IPS DF 6.9 (cell line): ENCODE measurements at places on chromosomes 12 and 14.

DNA sequence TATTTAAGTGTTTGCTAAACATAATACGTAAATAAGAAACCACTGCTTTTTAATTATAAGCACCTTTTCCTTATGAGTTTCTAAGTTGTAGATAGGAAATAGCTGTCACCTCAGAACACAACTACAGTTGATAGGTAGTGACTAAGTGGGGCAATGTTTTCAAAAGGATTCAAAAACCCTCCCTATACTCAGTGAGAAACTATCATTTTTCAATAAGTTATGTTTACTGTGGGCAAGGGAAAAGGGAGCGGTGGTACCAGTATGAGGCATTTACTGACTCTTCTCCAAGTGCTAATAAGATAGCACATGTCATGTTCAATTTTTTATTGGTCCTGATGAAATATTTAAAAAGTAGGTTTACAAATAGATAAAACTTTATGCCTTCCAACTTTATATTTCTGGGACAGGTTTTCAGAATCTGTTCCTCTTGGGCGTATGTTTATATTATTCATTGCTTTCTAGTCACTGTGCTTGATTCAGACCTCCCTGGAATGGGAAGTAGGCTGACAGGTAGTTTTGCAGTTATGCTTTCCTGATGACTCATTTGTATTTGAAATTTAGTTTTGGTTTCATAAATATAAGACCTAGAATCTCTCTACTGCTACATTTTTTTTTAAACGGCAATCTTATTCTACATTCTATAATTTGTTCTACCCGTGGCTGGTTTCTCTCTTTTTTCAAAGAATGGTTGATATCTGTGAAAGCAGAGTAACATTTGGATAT, 153.1 kb downstream of the TMEM117 start:
- no peak for DNase-seq

DNA sequence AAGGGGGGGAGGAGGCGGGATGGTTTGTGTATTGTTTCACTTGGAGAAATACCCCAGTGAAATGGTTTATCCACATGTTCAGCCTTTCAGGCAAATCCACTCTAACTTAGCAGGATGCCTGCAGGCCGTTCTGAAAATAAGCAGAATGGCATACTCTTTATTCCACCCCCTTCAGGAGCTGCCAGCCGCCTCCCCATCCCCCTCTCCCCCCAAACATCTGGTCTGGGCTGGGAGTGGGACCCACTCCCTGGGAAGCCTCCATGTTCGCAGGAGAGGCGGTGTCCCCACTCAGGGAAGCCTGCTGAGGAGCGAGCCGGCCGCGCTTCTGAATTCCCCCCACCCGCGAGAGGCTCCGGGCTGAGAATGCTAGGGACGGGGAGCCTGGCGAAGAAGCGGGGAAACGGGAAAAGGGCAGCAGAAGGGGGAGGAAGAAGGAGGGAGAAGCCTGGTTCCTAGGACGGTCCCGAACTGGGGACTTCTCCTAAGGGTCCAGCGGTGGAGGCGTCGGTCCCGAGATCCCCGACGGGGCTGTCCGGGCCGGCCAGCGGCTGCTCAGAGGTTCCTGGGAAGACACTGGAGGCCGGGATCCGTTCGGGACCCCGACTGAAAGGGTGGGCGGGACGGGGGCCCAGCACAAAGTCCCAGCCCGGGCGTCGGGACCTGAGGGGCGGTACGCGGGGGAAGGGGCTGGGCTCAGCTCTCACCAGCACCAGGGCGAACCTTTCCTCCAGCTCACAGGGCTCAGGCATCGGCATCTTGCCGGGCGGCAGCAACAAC, 666 bp downstream of the FMNL3 start:
- DNase-seq, result no peak

DNA sequence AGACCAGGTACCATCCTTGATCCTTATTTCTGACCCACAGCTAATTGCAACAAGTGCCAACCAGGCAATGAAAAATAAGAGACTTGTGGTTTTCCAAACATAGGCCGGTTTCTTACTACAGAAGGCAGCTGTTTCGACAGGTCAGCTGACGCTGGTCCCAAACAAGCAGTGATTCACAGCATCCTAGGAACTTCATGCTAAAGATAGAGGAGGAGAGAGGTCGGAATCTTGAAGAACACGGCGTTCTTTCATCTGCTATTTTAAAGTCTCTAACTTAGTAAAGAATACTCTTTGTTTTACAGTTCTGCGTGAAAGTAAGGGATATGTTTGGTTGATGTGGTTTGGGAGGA, 28.1 kb upstream of the ADGRD1 start:
- no peak for DNase-seq

DNA sequence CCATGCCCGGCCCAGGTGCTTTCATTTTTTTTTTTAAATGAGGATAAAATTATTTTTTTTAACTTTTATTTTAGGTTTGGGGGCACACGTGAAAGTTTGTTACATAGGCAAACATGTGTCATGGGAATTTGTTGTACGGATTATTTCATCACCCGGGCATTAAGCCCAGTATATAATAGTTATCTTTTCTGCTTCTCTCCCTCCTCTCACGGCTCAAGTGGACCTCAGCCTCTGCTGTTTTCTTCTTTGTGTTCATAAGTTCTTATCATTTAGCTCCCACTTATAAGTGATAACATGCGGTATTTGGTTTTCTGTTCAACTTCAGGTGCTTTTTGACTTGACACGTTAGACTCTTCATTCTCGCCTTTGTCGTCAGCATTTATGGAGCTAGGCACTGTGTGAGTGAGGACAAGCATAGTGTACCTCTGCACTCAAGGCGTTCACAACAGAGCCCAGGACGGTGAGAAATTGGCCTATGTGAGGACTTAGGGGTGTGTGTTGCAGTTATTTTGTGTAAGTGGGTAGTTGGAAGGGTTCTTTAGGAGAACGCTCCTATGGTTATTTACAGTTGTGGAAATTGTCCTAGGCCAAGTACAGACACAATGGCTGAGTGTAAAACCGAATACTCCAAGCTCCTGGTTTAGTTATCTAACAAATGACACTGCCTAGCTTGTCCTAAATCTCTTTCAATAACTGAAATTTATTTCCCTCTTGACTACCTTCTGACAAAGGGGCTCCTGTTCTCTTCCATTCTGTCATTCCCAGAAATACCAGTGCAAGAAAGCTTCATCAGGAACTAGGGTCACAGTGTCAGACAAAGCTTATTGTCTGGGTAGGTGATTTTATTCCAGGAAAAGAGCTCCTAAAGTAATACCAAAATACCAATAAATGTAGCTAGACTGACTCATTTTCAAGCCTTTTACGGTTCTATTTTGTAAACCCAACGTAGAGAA, 200.5 kb upstream of the PRICKLE1 start:
- no peak for DNase-seq

DNA sequence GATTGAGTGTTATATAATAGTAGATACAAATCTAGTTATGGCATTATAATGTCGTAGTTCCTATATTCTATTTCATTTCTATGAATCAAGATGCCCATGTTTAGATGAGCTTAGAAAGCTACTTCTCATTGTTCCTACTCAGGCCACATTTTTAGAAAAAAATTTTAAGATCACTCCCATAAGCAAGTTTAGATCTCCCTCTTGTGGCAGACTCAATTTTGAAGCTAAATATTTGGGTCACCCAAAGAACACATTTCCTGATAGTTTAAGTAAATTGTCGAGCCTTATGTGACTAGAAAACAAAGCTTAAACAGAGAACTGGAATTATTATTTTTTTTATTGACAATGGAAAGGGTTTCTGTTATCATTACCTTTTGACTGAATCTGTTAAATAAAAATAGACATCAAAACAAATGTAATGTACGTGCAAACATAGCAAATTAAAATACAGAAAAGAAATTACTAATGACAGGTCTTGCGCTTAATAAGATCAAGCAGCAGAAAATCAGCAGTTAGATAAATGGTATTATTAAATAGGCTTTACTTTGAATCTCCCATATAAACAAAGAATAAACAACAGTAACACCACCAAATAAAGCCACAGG, 180.2 kb downstream of the ACSS3 start:
- DNase-seq, result no peak

DNA sequence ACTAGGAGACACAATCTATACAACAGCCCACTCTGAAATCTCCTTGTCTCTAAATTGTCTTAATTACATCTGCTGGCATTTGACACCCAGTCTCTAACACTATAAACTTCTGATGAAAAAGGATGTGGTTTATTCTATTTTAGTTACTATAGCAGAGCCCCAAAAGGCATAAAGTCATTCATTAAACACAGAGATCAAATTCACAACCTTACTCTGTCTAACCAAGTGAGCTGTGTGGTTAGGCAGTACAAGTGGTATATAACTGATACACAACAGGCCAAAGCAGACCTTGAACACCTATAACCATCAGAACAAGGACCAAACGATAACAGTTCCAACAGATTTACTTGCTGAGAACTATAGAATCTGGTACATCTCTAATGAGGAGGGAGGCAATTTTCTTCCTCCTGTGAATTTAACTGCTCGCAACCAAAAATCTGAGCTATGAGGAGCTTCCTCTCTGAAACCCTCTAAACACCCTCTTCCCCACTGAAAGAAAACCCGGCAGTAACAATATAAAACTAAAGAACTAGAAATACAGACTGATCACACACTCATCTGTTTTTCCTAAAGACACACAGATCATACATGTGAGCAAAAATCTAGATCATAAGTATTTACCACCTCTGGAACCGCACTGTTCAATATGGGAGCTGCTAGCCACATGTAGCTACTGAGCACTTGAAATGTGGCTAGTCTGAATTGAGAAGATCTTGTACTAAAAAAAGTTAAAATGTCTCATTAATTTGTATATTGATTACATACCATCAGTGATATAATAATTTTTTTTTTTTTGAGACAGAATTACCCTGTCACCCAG, 17.7 kb downstream of the SPPL3 start:
- DNase-seq, result no peak

DNA sequence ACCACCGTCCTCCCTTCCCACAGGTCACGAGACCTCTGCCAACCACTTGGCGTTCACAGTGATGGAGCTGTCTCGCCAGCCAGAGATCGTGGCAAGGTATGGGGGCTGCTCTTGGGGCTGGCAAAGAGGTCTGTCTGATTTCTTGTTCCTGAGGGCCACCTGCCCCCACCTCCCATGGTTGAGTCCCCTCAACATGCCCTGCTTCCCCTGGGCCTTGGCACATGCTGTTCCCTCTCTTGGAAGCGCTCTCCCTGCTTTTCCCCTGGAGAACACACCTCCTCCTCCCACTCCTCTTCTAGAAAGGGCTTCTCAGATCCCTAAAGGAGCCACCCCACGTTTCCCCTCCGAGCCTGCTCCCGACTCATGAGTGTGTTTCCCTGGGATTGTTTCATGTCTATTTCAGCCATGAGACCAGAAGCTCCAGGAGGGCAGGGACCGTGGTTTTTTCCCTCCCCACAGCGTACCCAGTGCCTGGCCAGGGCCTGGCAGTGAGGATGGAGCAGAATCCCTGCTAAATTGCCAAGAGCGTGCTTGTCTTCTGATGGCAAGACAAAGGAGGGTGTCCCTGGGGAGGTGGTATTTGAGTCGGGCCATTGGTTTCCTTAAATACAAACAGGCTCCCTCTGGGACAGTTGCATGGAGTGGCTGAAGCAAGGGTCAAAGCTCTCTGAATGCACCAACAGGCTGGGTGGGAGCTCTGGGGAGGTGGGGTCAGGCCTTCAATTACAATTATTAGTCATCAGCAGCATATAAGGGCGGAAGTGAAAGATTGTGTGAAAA, 34.1 kb downstream of the CYP46A1 start:
- DNase-seq, result no peak

- no peak for DNase-seq
Observed at GRCh38 chr14:98736701-98737338, 535.2 kb downstream of the BCL11B start.

GRCh38 chr12:92109613-92110012, 36.0 kb downstream of the BTG1 start:
- no peak for DNase-seq

DNA sequence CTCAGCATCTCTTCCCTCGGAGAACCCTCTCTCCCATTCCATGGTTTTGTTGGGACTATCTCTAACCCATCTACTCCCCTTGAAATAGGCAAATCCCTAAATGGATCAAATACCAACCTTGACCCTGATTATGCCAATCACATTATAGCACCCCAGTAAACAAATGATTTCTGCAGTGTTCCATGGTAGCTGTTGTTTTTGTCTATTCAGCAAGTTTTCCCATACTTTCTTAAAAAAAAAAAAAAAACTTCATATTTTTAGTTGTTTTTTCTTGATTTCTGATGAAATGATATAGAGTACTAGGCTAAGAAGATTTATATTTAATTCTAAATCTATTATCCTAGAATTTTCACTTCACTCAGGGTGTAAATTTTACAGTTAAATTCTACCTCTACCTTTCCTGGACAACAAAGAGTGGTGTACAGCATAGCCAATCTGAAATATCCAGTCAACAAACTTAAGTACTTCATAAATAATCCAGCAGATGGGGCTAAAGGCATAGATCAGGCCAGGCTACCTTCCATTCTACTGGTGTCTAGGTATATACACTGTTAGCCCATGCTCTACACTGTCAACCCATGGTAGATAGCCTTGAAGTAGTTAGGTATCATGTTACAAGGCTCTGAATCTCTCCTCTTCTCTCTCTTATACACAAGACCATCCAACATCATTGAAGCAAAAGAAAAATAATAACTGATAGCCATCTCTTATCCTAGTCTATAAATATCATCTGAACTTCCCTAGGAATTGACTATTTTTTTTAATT, 82.2 kb downstream of the PLEKHG7 start:
- DNase-seq, result peak; percentile 39

DNA sequence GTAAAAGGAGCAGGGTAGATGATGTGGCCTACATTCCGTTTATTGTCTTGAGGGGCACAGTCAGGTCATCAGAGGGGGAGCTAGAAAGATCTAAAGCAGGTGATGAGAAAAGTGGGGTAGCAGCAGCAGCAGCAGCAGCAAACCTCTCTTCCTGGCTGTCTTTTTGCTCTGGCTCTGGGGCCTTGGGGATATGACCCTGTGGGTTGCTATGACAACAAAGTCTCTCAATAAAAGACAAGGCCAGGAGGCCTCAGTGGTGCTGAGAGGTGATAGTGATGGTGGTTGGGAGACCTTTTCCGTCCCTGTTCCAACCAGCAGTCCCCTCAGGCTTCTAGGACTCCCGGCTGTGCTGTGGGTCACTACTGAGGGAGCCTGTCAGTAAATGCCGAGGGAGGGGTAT, 138.6 kb downstream of the SLC8A3 start:
- DNase-seq, result no peak

DNA sequence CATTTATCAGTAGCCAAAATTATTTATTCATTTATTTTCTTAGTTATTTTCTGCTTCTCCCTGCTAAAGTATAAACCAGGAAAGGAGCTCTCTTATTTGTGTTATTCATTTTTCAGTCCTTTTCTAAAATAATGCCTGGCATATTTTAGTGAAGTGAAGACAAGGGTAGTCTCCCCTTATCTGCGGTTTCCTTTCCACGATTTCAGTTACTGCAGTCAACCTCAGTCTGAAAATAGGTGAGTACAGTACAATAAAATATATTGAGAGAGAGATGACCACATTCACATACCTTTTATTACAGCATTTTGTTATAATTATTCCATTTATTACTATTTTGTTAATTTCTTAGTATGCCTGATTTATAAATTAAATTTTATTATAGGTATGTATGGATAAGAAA, 57.6 kb downstream of the GPR137C start:
- DNase-seq, result no peak

DNA sequence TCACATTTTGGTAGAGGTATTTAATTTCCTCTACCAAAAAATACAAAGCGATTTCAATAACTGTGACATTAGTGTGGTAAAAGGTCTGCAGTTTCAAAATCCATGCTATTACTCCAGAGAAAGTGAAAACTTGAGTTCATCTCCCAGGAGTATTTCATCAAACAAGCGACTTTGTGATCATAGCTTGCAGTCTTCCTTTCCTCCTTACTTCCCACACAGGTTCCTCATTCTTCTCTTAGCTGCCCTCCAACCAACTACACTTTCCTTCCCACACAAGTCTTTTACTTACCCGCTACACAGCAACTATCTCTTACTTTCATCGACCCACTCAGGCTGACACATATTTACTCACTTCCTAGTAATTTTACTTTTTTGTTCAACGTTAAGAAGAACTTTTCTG, 413.4 kb upstream of the USP15 start:
- DNase-seq, result no peak
